ENCODE measurements at places on chromosomes 1 and 21.

DNA sequence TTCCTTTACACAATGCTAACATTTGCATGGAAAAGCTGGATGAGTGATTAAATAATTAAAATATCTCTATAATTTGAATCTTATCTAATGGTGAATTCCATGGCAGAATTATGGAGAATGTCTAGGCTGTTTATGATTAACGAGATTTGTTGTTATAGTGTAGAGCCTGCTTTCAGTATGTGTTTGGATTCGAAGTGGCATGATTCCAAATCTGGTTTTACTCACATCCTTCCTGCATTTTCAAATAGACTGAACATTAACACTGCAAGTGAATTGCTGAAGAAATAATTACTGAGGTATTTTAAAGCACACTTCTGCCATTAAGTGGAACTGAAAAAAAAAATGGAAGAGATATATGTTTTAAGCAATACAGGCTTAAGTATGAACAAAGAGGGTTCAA is 5.1 kb upstream of the NEK7 start:
- no peak for DNase-seq

GRCh38 chr21:14869984-14870852 is 194.6 kb downstream of the NRIP1 start:
- no peak for DNase-seq

GRCh38 chr1:25932321-25932720 is 26.1 kb upstream of the STMN1 start:
- DNase-seq, result no peak

DNA sequence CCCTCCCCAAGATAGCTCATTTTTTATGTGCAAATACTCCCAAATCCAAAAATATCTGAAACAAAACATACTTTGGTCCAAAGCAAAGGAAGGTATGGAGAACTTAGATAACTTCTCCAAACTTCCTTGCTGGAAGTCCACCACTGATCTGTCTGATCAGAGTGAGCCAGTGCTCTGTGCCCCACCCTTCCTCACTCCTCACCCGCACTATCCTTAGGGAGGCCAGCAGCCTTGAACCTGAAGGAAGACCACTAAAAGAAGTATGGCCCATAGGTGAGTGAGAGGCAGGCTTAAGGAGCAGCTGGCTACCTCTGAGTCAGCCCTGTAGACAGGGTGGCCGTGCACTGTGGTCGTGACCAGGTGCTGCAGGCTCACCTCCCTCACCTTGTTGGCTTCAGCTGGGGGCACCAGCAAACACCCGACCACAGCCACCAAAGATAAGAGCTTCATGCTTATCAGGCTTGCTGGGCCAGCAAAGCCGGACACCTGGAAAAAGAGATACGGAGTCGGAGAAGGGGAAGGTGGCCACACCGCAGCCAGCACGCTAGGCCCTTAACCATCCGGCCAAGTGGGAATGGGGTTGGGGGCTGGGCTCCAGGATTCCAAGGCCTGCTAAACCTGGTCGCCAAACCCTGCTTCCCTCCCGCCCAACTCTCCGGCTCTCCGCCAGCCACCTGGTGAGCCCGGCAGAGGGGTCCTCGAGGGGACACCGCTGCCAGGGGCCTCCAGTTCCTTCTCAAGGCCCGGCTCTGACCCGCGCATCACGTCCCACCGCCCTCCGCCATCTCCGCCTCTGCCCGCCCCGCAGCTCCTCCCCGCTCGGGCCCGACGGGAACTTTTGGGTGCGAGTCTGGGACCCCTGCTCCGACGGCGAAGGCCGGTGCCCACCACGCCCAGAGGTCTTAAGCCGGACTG is 543 bp downstream of the TMEM9 start:
- DNase-seq, result no peak

DNA sequence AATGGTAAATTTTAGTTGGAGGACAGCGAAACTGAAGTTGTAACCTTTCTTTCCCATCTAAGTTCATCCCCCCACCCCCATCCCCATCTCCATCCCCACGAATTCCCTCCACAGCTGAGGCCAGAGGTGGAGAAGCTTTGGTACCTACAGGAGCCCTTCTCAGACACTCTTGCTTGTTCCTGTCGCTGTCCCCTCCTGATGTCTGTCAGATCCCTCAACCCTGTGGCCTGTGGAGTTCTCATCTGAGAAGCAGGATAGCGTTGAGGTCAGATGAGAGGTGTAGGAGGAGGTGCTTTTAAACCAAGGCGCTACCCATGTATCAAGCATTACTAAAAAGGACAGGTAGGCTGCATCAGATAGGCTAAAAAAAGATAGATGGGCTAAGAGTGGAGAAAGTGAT is 769 bp downstream of the NTPCR start:
- peak; percentile 26 for DNase-seq

GRCh38 chr1:58903514-58904298 is 119.9 kb upstream of the JUN start:
- DNase-seq, result no peak

- no peak for DNase-seq
Observed at GRCh38 chr21:39956586-39956985, 89.3 kb downstream of the PCP4 start.

DNA sequence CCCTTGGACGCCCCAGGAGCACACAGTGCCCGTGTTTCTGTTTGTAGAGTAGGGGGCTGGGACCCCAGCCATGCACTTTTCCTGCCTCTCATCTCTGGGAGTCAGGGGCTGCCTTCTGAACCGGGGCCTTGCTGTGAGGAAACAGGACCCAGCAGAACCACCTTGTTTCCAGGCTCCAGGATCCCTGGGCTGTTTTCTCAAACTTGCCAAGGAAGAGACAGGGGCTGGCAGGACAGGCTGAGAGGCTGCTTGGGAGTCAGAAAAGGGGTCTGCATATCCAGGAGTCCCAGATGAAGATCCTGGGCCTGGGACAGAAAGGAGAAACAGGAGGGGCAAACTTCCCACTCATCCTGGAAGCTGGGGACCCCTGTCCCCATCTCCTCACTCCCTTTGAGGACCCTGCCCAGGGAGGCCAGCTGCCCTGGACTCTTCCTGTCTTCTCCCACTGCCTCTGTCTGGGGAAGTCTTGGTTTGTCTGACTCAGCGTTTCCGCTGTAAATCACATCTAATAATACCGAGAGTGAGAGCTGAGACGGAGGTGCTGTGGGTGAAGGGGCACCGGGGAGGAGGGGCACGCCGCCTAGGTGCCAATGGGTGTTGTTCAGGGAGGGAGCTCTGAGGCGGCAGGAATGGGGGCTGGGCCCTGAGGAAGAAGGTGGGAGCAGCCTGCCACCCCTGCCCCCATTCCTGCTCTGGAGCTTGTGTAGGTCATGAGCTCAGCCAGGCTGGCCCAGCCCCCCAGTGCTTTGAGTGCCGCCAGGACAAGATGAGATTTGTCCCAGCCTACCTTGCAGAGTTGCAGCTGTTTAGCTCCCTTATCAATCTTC is 16.7 kb downstream of the POU3F1 start:
- DNase-seq, result peak; percentile 89

Data from SK-N-DZ (cell line).